ENCODE measurements at places on chromosomes 3 and 15.

GRCh38 chr3:88742106-88742505 is 365.3 kb upstream of the EPHA3 start:
- DNase-seq, result no peak

GRCh38 chr3:13932578-13933295 is 52.9 kb upstream of the WNT7A start:
- DNase-seq, result no peak

DNA sequence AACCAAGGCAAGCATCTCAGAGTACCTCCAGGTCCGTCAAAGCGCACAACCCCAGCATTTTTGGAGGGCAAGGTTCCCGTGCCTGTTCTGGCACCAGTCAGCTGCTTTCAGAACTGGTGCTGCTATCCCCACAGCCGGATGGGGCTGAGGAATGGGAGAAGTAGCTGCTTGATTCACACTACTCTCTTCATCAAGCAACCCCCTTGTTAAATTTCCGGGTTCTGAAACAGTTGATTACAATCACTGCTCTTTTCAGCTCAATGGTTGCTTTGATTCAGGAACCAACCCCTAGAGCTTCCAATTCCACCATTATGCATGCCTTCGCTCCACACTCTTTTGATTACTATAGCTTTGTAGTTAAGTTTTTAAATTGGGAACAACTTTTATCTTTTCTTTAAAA is 12.3 kb upstream of the UBA7 start:
- DNase-seq, result no peak

GRCh38 chr15:41789236-41789635 is 15.0 kb downstream of the MAPKBP1 start:
- no peak for DNase-seq

- no peak for DNase-seq
Measured at GRCh38 chr3:111084911-111085310, 13.3 kb downstream of the NECTIN3 start.

DNA sequence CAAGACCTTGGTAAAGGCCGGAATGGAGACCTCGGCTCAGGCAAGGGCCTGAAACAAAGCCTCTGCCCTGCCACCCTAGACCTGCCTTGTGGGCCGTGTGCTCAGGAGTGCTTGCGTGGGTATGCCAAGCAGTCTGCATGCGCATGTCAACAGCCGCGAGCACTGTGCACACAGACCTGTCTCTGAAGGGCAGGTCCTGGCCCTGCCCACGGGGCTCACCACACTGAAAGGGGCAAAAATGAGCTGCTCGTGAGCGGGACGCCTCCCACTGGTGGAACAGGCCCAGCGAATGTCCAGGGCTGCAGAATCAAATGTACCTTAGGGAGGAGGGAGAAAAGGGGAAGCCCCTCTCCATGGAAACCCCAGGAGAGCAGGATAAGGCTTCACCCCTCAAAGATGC is 44.3 kb upstream of the FGD5 start:
- no peak for DNase-seq

GRCh38 chr3:148642616-148643015 is 55.1 kb upstream of the AGTR1 start:
- no peak for DNase-seq

- no peak for DNase-seq
Measured at GRCh38 chr3:9295007-9295406, 45.6 kb upstream of the SRGAP3 start.

DNA sequence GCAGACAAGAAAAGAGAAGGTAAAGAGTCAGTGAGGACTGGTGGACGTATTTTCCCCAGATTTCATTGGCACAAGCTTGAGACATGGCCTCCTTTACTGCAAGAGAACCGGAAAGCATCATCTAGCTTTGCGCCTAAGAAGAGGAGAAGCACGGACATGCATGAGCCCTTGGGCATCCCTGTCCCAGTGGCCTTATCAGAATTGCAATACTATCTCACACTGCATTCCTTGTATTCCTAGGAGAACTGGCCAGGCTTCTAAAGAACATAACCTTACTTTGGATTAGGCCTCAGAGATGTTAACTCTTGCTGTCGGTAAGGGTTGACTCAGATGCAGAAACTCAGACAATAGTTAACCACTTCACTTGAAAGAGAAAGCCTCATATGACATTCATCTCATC is 229.5 kb upstream of the PRICKLE2 start:
- no peak for DNase-seq

GRCh38 chr15:29107971-29108645 is 161.5 kb downstream of the NSMCE3 start:
- DNase-seq, result no peak

DNA sequence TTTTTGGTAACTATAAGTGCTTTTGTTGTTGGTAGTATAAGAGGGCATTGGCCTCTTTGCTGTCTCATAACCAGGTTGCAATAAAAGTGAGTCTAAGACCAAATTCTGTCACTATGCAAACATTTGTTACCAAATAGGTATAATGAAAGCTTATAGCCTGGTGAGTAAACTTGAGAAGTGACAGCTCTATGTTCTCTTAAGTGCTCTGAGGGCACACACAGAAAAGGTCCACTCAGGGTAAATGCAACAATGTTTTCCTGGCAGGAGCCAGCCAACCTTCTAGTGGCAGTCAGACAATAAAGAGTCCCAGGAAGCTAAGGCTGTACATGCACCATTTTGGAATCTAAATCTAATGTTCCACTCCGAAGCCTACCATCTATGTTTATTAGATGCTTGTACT is 262.1 kb upstream of the TGFBR2 start:
- DNase-seq, result peak; percentile 64

GRCh38 chr3:136249091-136249490 is 1.0 kb upstream of the PCCB start:
- no peak for DNase-seq

GRCh38 chr3:122021811-122022401 is at the start of gene ILDR1:
Gene ILDR1 (minus strand): TSS chr3:122022247. CDS start chr3:122022077, 170 bp downstream.
- peak; percentile 86 for DNase-seq

DNA sequence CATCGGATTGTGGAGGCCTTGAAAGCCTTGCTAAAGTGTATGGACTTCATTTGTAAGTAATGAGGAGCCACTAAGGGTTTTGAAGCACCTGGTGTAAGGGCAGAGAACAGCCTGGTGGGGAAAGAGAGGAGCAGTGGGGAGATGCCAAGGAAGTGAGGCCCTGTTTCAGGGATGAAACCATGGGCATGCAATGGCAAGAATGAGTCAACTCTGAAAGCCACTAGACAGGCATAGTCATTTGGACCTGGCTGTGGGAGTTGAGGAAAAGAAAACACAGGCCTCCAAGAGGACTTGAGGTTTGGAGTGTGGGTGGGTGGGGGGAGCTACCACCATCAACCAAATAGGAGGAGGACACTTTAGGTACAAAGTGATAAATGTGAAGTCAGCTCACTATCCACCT is 7.6 kb downstream of the XCR1 start:
- DNase-seq, result no peak

- no peak for DNase-seq
Measured at GRCh38 chr3:132507657-132508056, 89.4 kb upstream of the ACKR4 start.

DNA sequence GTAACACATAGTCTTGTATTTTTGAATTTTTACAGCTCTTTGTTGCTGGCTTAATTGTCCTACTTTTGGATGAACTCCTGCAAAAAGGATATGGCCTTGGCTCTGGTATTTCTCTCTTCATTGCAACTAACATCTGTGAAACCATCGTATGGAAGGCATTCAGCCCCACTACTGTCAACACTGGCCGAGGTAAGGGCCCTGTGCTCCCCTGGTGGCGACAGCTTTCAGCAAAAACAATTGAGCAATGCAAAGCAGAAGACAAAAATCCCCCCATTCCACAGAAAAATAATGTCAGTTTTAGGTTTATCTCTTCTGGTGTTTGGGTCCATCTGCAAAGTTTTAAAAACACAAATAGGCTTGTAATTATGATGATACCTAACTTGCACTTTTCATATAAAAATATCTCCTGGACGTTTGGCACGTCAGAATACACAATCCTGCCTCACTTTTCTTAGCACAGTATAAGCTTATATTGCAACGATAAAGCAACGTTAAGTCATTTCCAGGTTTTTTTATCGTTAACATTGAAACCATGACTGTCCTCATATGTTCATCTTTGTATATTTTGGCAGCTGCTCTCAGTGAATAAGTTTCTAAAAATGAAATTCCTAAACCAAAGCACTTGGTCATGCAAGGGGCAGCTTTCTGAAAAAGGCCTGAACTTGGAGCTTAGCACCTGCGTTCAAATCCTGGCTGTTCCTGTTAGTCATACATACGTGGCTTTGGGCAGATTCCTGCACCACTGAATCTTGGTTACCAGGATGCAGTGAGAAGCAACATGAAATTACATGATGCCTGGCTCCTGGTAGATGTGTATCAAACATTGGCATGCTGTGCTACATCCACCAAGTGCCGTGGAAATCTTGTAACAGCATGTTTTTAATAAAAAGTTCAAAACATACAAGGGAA is 8.5 kb downstream of the SEC61A1 start:
- DNase-seq, result no peak

- no peak for DNase-seq
Measured at GRCh38 chr3:147538034-147538433, 128.9 kb downstream of the ZIC1 start.

GRCh38 chr3:9703736-9704346 is at the start of gene CPNE9:
Gene CPNE9 (plus strand): TSS chr3:9703833. CDS start chr3:9703997, 164 bp downstream.
- peak; percentile 24 for DNase-seq

DNA sequence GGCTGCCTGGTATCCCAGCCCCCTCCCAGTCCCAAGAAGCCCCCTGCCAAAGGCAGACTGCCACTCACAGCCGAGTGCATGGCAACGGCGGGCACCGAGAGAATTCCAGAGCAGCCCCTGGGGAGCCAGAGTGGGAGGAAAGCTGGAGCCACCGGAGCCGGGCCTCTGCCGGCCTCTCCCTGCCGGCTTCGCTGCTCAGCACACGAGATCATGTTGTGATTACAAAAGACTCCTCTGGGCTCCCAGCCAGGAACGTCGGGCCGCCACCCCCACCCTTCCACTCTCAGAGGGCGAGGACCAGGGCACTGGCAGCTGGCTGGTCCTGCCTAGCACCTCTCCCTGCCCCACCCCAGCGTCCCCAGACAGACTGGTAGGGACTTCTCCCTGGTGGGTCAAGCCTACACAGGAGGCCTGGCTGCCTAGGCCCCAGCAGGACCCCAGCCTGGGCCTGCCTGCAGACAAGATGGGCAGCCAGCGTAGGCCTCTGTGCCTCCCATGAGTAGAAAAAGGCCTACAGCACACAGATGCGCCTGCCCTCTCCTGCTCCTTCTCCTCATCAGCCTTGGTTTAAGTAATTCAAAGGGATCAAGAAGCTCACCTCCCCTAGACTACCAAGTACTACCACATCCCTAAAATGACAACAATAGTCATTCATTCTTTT is at the start of gene CCDC9B:
TSS of gene CCDC9B (minus strand) at position 200 of the 661 bp plus-strand sequence. CDS start at position 80, 120 bp downstream.
- peak; percentile 65 for DNase-seq

- DNase-seq, result no peak
Measured at GRCh38 chr3:141960731-141961130, 84.3 kb downstream of the ATP1B3 start.

GRCh38 chr15:75713338-75713895 is 769 bp upstream of the CSPG4 start:
- DNase-seq, result no peak

All from NCI-H2081 (cell line).